ENCODE measurements at places on chromosomes 11 and 22.

- no peak for DNase-seq
Measured at GRCh38 chr11:41392596-41392995, 66.9 kb downstream of the LRRC4C start.

GRCh38 chr11:32698579-32698978 lies 95.9 kb downstream of the CCDC73 start:
- DNase-seq, result no peak

DNA sequence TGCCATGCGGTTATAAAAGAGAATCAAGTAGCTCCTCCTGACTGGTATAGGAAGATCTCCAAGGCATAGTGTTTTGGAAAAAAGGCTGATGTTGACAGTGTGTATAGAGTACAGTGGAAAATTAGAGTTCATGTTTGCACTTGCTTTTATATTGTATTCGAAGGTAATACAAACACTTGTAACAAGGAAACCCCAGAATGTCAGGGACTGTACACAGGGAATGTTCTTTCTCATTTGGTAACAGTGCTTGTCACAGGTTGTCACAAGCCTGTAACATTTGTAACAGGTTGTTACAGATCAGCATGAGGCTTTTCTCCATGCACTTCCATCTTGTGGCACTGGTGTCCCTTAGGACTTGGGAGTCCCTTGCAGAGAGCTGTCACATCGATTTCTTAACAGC lies 64.0 kb downstream of the GRK3 start:
- DNase-seq, result no peak

DNA sequence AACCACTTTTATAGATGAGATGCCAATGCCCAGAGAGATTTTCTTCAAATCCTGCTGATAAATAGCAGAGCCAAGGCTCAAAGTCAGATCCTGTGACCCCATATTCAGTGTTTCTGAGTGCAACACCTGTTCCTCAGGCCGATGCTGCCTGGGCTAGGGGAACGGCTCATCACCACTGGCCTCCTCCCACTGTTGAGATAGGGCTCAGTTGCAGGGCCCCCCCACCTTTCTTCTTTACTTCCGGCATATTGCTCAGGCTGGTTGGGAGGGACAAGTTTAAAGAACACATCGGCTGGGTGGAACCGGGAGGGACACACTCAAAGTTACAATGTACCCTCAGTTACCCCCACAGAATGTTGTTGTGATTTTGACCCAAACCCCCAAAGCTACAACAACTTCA lies 88.3 kb upstream of the CRTAM start:
- no peak for DNase-seq

DNA sequence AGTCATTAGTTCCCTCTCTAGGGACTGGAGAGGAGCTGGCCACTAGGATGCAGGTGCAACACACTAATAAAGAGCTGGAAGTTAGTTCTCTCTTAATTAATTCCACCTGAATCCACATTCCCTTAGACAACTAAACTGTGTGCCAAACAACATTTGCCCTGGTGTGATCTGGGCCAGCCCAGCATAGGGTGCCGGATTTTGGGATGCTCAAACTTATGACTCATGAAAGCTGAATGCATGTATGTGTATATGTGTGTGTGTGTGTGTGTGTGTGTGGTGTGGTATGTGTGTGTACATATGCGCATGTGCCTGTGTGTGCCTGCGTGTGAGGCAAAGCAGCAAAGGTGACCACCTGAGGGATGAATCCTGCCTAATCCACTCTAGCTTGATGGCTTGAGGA lies 110.7 kb downstream of the EHF start:
- DNase-seq, result no peak

DNA sequence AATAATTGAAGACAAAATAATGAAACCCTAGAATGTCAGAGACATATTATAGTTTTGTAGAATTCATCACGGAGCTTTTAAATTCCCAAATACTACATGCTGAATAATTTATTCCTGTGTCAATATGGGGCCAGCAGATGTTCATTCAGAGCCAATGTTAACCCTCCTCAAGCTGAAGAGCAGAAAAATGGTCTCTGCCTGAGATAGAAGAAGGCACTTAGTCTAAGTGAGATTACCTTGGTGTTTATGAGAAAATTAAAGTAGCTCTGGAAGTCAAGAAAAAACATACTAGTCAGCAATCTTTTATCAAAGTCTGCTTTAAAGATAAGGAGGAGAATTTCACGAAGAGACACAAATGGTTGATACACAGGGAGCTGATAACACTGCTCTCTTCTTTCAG lies 328.2 kb downstream of the TTC28 start:
- DNase-seq, result no peak

DNA sequence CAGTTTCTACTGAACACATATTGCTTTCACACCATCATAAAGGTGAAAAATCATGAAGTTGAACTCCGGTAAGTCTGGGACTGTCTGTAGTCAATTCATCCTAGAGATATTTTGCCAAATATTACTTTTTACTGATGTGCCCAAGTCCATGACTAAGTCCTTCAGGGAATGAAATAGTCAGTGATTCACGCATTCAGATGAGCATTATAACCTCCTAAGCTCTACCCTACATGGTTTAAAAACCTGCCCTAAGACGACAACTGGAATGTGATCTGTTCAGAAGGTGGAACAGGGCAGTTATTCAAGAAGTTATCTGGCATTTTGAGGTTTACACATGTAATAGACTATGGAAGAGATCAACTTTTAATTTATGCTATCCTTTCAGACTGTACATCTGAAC lies 125.6 kb downstream of the TRPC6 start:
- no peak for DNase-seq

DNA sequence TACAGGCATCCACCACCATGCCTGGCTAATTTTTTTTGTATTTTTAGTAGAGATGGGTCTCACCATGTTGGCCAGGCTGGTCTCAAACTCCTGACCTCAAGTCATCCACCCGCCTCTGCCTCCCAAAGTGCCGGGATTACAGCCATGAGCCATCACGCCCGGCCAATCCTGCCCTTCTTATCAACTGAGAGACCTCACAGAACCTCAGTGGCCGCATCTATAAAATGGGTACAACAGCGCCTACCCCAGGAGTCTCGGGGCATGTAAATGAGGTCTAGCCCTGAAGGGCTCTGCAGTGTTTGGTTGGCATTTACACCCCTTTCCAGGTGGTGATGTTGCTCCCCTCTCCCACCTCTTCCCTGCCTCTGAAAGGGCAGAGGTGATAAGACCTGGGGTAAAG lies 11.7 kb downstream of the SYNGR1 start:
- DNase-seq, result no peak

GRCh38 chr11:17581036-17581731 lies 34.1 kb downstream of the OTOG start:
- DNase-seq, result no peak

- DNase-seq, result no peak
Measured at GRCh38 chr22:32693102-32693501, 108.4 kb upstream of the TIMP3 start.

DNA sequence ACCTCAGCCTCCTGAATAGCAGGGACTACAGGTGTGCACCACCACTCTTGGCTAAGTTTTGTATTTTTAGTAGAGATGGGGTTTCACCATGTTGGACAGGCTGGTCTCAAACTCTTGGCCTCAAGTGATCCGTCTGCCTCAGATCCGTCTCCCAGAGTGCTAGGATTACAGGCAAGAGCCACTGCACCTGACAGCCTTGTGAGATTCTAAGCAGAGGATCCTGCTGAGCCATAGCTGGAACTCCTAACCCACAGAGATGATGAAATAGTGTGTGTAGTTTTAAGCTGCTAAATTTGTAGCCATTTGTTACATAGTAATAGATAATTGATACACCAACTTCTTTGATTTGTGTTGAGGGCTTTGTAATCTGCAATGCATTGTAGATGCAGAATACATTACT lies 51.1 kb downstream of the CLMP start:
- DNase-seq, result no peak

- DNase-seq, result no peak
Measured at GRCh38 chr22:32735526-32735925, 66.0 kb upstream of the TIMP3 start.

GRCh38 chr11:95182397-95182796 lies 48.6 kb downstream of the SESN3 start:
- DNase-seq, result no peak

DNA sequence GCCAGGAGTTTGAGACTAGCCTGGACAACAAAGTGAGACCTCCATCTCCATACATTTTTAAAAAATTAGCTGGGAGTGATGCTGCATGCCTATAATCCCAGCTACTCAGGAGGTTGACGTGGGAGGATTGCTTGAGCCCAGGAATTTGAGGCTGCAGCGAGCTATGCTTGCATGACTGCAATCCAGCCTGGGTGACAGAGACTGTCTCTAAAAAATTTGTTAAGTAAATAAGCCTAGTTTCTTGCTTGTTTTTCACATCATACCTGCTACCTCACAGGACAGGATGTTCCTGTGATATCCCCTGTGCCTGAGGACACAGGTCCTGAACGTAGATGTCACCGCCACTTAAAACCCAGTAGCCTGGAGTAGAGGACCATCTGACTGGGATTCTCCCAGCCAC lies 348.6 kb downstream of the MN1 start:
- no peak for DNase-seq

GRCh38 chr22:44586351-44586990 lies 88.4 kb upstream of the RTL6 start:
- DNase-seq, result no peak

DNA sequence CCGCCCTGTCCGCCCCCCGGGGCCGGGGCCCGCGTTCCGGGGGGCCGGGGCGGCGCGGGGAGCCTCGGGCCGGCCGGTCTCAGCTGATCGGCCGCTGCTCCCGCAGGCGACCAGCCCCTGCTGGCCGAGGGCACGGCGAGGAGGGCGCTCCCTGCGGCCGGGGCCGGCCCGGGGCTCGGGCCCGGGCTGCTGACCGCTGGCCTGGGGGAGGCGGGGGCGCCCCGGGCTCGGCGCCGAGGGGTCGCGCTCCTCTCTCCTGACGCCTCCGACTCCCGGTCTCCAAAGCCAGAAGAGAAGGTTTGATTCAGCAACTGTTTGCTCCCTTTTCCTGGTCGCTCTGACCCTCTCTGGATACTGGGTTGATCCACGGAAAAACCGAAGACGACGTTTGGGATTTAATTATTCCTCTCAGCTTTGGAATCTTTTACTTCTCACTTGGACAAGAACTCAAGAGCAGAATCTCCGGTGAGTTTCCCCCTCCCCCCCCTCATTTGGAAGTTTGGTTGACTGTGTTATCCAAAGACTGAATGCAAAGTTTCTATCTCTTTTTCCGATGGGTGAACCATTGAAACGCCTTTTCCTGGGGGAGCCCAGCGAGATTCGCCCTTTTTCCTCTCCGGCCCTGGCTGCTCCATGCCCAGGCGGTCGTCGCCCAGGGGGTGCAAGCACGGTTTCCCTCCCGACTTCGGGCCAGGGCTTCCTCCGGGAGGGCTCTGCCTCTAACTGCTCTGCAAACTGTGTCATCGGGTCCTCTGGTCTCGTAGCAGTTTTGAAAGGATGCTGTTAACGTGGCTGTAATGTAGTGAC lies 725 bp downstream of the KDM2A start:
- DNase-seq, result no peak

DNA sequence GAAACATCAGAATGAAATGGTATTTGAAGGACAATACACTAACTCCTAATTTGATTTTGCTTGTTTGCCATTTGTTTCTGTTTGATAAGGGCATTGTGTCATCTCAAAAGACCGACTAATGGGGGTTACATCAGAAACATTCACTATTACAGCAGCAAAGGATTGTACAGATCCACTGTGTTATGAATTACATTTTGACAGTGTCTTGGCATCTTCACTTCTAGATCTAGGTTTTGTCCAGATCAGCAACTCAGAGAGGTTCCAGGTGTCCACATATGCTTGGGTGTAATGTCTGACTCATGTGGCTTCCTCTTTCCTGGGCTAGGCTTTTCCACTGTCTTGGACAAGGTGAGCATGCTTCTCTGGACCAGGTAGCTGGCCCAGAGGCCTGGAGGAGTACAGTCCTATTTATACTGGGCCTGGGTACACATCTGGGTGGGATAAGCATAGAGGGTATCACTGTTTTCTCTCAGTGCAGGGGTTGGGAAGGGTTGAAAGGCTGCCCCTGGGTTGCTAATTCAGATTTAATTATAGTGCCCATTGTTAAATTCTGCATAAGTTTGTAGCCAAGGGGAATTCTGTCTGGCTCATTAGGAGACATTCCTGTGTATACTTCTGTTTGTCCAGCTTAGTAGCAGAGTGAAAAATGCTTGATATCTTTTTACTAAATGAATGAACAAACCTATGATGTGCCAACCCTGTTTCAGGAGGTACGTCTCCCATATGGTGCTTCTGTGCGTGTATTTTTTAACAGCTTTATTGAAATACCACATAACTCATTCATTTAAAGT lies 23.8 kb downstream of the DDI1 start:
- DNase-seq, result no peak

DNA sequence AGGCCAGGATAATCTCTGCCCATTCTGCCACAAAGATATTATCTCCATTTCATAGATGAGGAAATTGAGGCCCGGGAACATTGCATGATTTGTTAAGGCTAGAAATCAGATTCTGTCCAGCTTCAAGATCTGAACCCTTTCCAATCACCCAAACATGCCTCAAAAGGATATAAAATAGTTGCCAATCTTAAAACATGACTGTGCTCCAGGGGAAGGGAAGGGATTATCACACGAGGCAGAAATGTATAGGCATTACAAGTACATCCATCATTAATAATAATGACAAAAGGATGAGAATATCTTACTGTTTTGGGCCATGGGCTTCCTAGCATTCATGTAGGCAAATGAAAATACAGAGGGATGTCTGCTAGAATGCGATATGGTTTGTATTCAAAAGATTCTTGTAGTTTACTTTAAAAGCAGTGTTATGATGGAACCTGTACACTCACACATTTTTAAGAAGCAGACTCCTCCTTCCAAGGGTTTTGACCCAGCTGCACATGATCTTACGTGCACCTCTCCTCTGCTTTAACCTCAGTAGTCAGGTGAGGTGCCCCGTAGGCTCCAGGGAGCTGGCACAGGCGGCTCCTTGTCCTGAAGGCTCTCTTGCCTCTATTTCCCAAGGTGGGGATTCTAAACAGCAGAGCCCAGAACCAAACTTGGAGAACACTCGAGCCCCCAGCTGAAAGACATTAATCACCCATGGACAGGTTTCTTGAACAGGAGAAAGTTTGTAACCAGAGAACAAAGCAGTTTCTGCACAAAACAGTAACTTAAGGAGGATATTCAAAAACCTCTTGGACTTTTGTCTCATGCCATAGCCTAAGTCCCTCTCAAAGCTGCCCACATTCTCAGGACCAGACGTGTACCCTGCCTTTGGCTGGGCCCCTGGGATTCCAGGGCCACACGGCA lies 36.0 kb downstream of the PARVA start:
- no peak for DNase-seq

- DNase-seq, result no peak
Measured at GRCh38 chr11:103608566-103608965, 427.9 kb upstream of the DDI1 start.

DNA sequence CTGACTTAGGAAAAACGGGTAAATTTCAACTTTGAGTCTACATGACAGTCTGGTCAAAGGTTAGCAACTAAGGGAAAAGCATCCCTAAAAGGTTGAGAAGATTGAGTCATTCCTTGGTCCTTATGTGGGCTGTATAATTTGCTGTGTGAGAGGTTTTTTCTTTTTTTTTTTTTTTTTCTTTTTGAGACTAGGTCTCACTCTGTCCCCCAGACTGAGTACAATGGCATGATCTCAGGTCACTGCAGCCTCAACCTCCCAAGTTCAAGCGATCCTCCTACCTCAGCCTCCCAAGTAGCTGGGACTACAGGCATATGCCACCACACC lies 101.4 kb downstream of the MRTFA start:
- DNase-seq, result no peak

Measured in GM12878 (cell line).